ENCODE measurements at places on chromosomes 6 and 20. TPM values are rescaled to one million over a fixed set of nuclear protein-coding genes. Genes with fewer than 3 reads are reported as not detected.

DNA sequence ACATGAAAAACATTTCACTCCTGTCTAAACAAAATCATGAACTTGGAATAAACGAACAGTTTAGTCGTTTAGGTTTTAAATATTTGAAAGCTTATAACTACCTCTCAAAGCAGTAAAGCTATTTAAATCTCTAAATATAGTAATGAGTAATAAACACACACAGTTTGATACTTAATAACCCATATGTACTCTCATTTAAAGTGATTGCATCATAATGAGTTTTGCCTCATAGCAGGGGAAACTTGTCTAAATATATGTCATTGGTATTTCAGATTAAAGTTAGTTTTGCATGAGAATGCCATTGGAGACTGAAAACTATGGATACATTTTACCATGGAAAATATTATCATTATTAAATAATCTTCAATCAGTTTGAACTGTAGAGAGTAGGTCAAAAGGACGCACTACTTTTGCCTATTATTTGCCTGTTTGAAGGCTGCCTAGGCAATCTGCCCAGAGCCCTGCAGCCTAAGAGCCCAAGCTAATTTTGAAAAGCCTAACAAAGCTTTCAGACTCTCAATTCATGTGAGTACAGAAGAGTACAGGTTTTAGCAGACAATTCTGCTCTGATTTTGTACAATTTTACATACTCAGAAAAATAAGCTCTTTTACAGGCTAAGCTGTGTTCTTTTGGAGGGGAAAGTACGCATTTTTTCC, 632.8 kb downstream of the HACE1 start:
- no peaks in the 10 kb centered on the region for H3K36me3 ChIP-seq
- no peaks in the 10 kb centered on the region for H3K4me1 ChIP-seq
- no peaks in the 10 kb centered on the region for H3K27me3 ChIP-seq
- H3K4me3 ChIP-seq = no peak overlapping the region
- H3K27ac ChIP-seq = no peak overlapping the region

GRCh38 chr20:61053487-61053886, 198.6 kb upstream of the CDH4 start:
- H3K4me1 ChIP-seq = no peaks in the 10 kb centered on the region
- no peak overlapping the region for H3K27ac ChIP-seq
- no peaks in the 10 kb centered on the region for H3K36me3 ChIP-seq

The XKR7 gene
- total RNA-seq = not detected

The EEF1A2 gene
- 0.43 TPM for total RNA-seq

- H3K27me3 ChIP-seq = peaks cover 15% of the 10 kb centered on the region
- H3K4me3 ChIP-seq = no peak overlapping the region
- no peaks in the 10 kb centered on the region for H3K4me1 ChIP-seq
- DNase-seq = no peak
These were observed 4.1 kb upstream of the SIRPG start for GRCh38 chr20:1661542-1662299.

The EDN1 gene
- 1.8 TPM for total RNA-seq

DNA sequence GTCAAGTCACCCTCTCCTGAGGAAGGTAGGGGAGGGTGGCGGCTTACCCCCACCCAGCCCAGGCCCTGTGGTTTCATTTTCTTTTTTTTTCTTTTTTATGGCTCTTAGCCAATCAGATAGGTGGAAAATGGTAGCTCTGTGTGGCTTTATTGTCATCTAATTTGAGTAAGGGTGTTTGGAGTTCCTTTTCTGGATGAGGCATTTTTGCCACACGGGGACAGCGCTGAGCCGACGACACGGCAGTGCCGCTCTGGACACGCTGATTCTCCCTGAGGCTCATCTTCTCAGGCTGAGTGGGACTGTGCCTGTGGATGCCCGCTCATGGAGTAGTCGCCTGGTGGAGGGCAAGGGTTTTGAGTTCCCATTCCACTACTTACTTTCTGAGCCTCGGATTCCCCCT, 37.6 kb upstream of the ANGPT4 start:
- H3K27me3 ChIP-seq = 0 out of 2 replicates have a peak, but pooled peaks cover 14% of the 10 kb centered on the region
- no peaks in the 10 kb centered on the region for H3K36me3 ChIP-seq
- H3K4me3 ChIP-seq = no peak overlapping the region
- H3K27ac ChIP-seq = no peak overlapping the region
